SK-N-DZ (cell line): ENCODE measurements at places on chromosomes 2 and 18.

- DNase-seq, result peak; percentile 38
These were observed 250.7 kb downstream of the GBX2 start for GRCh38 chr2:235917506-235917905.

DNA sequence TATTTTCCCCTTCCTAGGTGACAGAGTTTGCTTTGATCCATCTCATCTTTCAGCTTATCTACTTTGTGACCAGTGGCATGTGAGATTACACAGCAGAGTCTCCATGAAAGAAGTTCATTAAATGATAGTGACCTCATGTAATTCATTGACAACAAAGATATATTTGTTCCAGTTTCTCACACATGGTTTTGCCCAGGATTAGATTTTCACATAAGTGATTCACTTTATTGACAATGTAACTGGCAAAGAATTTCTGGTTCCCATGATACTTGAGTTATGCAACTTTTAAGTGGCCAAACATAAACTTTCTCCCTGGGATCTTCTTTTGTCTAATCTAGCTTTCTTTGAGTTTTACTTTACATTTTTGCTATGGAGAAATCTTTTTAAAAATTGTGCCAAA, 50.0 kb downstream of the MC4R start:
- DNase-seq, result no peak

GRCh38 chr2:28668106-28668814, 83.4 kb upstream of the PPP1CB start:
- DNase-seq, result no peak

DNA sequence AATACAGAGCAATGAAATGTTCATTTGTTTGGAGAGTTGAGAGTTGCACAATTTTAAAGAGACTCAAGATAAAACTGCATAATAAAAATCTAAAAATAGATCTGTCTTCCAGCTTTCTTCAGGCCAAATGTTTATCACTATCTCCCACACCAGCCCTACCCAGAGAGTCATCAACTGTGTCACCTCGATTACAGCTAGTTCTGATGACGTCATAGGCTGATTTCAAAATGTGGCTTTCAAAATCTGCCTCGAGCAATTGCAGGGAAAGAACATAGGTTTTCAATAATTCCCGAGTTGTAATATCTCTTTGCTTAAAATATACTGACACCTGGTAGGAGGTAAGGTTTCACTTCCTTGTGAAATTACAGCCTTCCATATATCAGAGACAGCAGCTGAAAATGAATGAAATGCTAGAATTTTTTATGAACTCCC, 677.6 kb upstream of the ID2 start:
- DNase-seq, result no peak

DNA sequence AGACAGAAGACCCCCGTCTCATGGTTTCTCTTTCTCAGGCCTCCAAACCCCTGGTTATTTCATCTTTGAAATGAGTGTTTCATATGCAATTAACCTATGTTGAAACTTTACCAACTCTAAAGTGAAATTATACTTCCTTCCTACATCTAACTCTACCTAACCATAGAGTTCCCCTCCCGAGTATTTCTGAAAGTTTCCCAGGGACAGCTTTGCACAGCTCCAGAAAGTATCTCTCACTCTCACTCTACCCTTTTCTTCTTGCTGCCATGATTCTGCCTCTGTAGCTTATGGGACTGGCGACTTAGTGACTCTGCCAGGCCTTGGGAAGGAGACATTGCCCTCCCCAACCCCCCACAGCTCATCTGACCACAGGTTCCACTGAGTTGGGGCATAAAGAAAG, 107.9 kb downstream of the B3GNT2 start:
- no peak for DNase-seq

DNA sequence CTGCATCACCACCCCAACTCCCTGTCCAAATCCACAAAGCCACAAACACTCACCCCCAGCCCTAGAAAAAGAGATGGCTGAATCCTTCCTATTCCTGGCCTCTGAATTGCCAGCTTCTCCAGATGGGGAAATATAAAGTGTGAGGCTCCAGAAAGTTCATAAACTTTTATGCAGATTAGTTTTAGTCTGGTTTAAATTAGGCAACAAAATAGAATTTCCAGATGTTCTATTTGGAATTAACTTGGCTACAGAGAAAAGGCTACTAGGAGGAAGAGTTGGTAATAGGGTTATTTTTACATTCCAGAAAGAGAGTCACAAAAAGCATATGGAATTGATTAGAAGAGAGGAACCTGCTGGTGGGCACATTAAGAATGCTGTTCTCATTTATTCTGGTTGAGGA, 56.0 kb downstream of the EN1 start:
- DNase-seq, result no peak

GRCh38 chr18:22681908-22682307, 251.2 kb upstream of the RBBP8 start:
- DNase-seq, result no peak

DNA sequence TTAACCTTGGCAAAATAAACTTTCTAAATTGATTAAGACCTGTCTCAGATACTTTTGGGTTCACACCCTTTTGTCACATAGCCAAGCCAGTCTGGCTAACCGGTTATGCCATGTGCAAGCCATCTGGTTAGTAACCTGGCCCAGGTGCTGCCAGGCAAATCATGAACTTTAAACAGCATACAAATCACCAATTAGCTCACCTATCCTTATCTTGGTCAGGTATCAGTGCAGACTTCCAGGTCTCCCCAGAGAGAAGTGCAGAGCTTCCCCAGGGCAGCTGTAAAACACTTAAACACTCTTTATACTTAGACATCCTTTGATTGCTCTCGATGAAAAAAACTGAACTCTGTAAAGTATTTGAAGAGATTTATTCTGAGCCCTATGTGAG, 14.9 kb upstream of the MC5R start:
- DNase-seq, result no peak

DNA sequence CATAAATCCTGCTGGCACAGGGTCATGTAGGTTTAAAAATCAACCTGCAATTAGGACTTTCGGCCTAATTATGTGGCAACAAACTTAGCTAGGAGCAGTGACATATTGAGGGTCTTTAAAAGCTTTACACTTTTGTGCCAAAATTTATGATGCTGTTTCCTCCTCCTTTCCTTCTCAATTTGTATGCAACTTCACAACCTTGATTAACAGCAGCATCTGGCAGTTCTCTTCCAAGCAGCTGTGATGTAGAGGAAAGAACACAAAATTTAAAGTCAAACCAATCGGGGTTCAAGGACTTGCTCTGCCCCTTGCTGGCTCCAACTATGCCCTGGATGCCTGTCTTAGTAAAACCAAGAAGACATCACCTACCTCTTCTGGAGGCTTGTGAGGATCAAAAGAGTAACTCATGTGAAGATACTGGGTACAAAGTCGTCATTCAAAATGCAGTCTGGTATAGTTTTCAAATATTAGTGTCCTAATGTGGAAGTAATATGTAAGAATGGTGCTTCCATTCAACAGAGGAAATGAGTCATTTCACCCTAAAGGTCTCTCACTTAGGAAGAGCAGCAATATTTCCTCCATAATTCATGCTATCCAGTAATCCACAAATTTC, 94.7 kb downstream of the ANKRD44 start:
- no peak for DNase-seq

DNA sequence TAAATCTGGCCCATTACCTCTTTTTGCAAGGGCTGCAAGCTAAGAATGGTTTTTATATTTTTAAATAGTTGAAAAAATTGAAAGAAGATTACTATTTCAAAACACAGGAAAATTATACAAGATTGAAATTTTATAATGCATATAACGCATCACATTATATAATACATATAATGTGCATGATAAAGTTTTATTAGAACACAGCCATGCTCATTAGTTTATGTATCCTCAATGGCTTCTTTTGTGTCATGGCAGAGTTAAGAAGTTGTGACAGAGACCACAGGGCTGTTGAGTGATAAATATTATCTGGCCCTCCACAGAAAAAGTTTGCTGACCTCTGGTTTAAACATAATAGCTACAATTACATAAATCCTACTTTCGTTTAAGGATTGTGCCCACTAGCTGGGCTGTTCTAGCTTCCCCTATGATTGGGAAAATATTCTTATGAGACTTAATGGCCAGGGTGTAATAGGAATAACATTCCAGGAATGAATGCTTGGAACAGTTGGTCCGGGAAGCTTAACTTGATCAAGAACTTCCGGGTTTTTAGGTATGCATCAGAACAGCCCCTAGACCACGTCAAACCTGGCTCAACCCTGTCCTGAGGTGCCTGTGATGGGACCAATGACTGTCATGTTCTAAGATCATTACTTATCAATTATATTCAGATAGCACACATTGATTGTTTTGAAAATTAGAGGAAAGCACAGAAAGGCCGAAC, 98.7 kb upstream of the LPIN2 start:
- DNase-seq, result no peak

GRCh38 chr18:3790703-3791102, 340.7 kb downstream of the TGIF1 start:
- peak; percentile 98 for DNase-seq

DNA sequence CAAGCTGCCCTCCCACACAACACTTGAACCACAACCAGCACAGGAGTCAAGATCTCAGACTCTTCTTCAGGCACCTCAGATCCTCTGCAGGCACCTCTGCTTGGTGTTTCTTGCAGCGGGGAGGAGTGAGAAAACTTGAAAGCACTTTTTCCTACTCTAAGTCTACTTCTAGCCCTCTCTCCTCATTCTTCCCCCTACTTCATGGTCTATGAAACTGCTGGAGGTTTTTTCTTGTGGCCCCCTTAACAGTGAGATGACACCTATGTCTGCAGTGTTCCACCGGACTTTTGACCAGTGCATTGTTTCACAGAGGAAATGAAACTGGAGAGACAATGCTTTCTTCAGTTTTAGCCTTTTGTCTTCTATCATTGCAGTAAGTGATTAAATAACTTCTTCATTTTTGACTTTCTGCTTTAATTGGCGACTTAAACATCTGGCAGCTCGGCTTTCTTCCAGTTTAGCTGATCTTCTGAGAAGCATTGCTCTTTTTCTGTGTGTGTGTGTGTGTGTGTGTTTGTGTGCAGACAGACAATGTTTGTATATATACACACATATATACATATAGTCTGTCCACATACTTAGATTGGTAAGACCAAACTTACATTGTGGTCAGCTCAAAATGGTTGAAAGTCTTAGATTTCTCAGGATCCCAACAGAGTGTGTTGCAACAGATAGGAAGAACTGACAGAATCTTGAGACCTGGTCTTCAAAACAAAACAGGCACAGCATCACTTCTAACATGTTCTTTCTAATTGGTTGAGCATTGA, 1474.0 kb upstream of the TMEFF2 start:
- no peak for DNase-seq

DNA sequence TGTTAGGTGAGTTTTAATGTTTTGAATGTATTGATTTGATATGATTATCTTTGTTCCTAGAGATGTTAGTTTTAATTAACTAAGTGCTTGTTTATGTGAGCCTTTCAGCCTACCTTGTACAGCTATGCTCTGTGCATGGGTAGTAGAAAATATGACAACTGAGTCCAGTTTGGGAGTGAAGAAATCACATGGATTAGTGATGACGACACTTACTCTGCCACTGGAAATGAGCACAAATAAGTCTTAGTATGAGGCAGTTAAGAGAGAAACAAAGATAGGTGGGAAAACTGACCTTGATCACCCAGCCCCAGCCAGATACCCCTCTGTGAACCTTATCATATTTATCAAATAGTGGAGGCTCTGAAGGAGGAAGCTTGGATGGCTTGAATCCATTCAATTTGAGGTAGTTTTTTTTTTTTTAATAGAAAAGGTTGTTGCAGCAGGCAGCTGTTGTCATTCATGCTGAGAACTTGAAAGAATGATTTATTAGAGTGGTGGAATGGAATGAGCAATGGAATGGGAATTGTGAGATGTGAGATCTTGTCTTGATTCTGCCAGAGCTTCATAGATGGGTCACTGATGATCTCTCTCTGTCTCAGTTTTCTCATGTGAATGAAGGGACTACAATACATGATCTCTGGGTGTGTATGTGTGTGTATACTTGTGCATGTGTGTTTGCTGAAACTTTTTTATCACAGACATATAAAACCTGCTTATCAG, 96.4 kb downstream of the MAP3K20 start:
- no peak for DNase-seq

DNA sequence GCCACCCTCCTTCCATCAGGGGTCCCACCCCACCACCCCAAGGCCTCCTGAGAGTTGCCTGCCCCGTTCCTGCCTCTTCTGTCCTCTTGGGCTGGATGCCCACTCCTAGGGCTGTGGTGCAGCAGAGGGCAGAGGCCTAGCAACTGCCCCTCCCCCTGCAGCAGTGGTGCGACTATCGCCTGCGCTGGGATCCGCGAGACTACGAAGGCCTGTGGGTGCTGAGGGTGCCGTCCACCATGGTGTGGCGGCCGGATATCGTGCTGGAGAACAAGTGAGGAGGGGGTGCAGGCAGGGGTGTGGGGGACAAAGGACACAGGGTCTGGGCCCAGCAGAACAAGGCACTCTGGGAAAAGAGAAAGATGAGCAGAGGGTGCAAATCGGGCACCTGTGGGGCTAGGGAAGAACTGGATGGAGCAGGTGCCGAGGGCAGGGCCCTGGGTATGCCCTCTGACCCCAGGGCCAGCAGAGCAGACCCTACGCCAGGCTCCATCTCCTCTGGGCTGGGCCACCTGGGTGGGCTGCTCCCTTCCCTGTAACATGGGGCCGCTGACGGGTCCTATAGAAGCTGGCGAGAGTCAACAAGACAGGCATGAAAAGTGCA, 1.0 kb downstream of the CHRNG start:
- no peak for DNase-seq

DNA sequence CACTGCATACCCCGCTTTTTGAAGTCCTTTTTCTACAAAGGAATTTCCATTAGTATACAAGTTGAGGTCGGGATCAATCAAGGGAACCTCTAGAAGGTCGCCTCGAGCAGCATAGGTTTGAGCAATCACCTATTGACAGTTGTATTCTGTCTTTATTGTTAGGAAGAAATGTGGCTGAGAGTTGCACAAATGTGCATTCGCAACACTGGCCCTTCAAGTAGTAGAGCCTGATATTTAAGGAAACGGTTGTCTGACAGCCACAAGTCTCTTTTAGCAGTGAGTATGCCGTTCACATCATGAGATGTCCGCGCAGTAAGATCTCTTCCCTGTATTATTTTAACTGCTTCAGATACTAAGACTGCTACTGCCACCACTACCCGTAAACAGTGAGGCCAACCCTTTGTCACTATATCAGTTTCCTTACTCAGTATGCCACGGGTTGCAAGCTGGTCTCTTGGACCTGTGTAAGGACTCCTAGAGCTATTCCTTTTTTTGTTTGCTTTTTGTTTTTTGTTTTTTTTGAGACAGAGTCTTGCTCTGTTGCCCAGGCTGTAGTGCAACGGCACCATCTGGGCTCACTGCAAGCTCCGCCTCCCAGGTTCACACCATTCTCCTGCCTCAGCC, 10.0 kb upstream of the STARD7 start:
- no peak for DNase-seq

- DNase-seq, result peak; percentile 6
These were observed 214.8 kb downstream of the MC4R start for GRCh38 chr18:60157810-60158209.

GRCh38 chr2:28952836-28953211, 28.3 kb upstream of the TOGARAM2 start:
- no peak for DNase-seq

- no peak for DNase-seq
These were observed 89.3 kb downstream of the MBD2 start for GRCh38 chr18:54135216-54135615.

- DNase-seq, result no peak
These were observed 94.6 kb downstream of the PHLPP1 start for GRCh38 chr18:62809900-62810299.

GRCh38 chr2:190540048-190540447, 5.5 kb upstream of the NEMP2 start:
- DNase-seq, result no peak

GRCh38 chr2:237026981-237027711, 58.5 kb upstream of the COPS8 start:
- DNase-seq, result peak; percentile 72

GRCh38 chr2:212732860-212733259, 194.3 kb upstream of the ERBB4 start:
- no peak for DNase-seq

- no peak for DNase-seq
These were observed 50.9 kb downstream of the COL3A1 start for GRCh38 chr2:189024901-189025618.
